ENCODE measurements at places on chromosomes 16 and 17.
A peak's percentile ranks its signal among the peaks of the same experiment; 100 is the strongest.

- DNase-seq: peak; percentile 21
Measured at GRCh38 chr17:3965118-3965800, 1.0 kb upstream of the ATP2A3 start.

- DNase-seq: no peak
Measured at GRCh38 chr16:85101956-85102630, 10.2 kb downstream of the CIBAR2 start.

DNA sequence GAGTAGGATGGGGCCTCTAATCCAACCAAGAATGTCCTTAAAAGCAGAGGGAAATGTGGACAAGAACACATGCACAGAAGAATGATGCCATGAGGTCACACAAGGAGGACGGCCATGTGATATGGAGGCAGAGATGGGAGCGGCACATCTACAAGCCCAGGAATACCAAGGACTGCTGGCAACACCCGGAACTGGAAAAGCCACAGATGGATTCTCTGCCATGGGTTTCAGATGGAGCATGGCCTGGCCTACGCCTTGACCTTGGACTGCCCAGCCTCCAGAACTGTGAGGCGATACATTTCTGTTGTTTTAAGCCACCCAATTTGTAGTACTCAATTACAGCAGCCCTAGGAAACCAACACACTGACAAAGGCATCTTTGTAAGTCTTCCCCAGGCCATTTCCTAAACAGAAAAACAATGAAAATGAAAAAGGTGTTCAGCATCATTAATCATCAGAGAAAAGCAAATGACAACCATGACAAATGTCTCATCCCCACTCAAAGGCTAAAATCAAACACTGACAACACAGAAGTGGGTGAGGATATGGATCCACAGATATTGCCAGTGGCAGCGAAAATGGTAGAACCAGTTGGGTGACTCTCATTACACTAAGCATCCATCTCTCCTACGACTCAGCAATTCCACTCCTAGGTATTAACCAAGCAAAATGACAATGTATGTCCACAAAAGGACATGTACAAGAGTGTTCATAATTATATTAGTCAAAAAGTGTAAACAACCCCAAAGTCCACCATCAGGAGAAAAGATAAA, 76.9 kb upstream of the CNEP1R1 start:
- DNase-seq: no peak

DNA sequence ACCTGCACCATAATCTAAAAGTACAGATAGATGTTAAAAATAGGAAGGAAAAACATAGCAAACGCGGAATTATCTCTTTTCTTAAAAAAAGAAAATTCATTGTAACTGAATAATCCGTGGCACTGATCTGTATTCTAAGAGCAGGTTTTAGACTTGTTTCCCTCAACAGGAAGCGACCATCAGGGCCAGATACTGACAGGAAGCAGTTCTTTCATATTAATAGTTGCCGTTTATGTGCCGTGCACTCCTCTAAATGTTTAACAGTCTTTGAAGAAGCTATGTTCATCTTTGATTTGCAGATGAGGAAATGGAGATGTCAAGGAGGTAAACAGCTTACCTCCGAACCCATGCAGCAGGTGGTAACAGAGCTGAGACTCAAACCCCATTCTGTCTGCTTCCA, 23.6 kb downstream of the DYNLRB2 start:
- DNase-seq: no peak

DNA sequence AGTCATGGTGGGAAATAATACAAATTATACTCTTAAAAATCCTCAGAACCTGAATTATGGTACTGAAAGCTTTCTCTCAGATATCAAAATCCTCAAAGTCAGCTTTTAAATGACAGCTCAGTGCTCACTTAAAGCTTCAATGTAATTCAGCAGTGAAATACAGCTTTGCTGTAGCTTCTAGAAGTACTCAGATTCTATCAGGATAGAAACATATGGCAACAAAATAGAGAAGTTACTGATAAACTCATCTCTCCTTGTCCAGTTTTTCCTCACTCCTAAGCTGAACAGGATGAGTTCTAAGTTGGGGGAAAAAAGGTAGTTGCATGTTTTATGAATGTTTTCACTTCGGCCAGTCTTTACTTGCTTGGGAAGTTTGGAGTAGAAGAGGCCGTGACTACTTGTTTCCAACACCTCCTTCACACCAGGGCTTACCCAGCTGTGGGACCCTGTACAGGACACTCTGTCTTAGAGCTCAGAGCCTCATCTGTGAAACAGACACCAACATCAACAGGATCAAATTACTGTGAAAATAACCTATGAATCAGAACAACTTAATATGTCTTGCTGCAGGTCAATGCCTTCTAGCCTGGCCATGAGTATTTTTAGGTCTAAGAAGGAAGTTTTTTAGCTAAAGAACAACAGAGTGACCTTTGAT, 30.2 kb downstream of the OGFOD1 start:
- no peak for DNase-seq

DNA sequence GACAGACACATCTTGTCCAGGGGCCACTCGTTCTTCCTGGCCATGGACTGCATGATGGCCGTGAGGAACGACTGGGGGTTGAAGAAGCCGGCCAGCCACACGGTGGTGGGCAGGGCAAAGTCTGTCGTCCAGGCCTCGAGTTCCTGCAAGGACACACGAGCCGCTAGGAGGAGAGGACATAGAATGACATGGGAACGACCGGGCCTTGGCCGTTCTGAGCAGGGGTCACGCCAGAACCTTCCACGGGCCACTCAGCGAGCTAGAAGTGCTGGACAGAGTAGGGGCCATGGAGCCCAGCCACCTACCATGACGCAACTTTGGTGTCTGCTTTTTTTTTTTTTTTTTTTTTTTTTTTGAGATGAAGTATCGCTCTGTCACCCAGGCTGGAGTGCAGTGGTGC, 47.0 kb downstream of the PGS1 start:
- DNase-seq: no peak

- DNase-seq: peak; percentile 48
Measured at GRCh38 chr17:69809331-69809730, 265.7 kb upstream of the KCNJ16 start.

DNA sequence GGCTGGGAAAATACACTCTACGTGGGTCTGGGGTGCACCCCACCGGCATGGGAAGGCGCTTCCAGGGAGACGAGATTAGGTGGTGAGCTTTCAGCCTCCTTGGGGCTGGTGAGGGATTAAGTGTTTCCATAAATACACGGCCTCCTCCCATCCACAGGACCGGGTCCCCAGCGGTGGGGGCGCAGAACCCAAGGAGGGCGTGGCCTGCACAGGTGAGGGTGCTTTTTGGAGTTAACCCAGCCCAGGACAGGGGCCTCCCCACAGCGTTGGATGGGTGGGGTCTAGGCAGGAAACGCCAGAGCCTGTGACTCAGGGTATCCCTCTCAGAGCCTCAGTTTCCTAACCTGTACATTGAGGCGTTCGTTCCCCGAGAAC, 1.1 kb downstream of the C16orf74 start:
- no peak for DNase-seq

GRCh38 chr17:72145962-72146361, 25.1 kb downstream of the SOX9 start:
- peak; percentile 53 for DNase-seq

- no peak for DNase-seq
Measured at GRCh38 chr17:39096508-39097149, 54.8 kb downstream of the PLXDC1 start.

DNA sequence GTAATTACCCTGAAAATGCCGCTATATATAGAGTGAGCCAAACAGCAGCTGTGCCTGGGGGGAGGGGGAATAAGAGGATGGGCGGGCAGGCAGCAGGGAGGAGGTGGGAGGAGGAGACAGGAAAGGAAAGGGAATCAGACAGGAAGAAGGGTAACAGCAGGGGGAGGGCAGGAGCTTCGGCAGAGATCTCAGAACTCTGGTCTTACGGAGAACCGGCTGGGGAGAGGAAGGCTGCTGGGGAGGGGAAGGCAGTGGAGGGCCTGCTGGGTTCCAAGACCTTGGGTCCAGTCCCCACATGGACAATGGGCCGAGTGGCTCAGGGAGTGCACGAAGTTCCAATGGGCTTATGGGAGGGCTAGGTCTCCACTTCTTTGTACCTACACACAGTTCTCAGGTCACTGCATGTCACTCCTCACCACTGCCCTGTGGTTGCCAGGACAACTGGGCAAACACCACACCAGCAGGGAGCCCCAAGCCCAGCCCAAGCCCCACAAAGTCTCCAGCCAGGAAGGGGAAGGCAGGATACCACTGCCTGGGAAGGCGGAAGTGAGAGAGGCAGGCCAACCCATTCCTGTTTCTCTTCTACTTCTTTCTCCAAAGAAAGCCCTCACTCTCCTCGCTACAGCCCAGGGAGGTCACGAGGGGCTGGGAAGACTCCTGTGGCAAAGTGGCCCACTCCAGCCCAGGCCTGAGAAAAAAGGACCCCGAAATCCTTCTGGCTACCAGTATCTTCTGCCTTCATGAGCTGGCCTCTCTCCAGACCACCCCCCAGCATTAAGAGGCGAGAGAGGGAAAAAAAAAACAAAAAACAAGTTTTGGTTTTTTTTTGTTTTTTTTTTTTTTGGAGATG, 25.3 kb downstream of the G6PC3 start:
- DNase-seq: peak; percentile 68

GRCh38 chr16:48000622-48001021, 155.2 kb downstream of the ABCC12 start:
- DNase-seq: no peak

DNA sequence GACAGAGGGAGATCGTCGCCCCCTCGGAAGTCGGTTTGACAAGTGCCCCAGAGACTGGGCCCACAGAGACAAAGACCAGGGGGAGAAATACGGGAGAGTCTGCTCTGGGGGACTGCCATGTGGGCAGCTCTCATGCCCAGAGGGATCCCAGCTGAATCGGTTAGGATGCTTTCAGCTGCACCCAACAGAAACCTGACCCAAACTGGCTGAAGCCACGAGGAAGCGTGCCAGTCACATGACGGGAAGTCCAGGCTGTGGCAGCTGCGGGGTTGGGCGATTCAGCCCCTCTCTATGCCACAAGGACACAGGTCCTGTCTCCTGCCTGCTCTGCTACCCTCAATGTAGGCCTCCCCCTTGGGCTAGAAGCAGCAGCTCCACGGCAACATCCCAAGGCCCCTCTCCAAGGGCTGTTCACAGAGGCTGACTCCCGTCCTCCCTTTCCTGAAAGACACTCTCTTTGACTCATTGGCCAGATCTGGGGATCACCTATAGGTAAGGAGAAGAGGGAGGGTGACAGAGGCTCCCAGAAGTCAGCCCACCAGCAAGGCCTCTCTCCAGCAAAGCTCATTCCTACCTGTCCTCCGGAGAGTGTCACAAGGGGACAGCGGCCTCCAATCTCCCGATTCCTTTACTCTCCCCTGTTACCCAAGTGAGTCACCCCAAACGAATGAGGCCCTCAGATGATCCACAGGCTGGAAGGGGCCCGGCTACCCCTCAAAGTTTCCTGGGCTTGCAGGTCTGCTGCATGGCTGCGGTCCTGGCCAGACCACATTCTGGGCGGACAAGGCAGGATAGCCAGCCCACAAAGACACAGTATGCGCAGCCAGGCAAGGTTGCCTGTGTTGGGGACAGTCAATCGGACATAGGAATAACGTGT, 75.8 kb downstream of the RBFOX3 start:
- no peak for DNase-seq
